Stimulated activated CD8-positive, alpha-beta memory T cell treated with anti-CD3 and anti-CD28 coated beads, Interleukin-2, amount 100 ng/mL, for 1 hour (primary cell): ENCODE measurements at places on chromosomes 5 and 9.

GRCh38 chr5:156759156-156759555, 90.9 kb upstream of the PPP1R2B start:
- DNase-seq, result no peak

GRCh38 chr5:6822556-6823343, 109.5 kb downstream of the TENT4A start:
- DNase-seq, result no peak

- DNase-seq, result no peak
Observed at GRCh38 chr9:7816021-7816420, 16.4 kb upstream of the DMAC1 start.

DNA sequence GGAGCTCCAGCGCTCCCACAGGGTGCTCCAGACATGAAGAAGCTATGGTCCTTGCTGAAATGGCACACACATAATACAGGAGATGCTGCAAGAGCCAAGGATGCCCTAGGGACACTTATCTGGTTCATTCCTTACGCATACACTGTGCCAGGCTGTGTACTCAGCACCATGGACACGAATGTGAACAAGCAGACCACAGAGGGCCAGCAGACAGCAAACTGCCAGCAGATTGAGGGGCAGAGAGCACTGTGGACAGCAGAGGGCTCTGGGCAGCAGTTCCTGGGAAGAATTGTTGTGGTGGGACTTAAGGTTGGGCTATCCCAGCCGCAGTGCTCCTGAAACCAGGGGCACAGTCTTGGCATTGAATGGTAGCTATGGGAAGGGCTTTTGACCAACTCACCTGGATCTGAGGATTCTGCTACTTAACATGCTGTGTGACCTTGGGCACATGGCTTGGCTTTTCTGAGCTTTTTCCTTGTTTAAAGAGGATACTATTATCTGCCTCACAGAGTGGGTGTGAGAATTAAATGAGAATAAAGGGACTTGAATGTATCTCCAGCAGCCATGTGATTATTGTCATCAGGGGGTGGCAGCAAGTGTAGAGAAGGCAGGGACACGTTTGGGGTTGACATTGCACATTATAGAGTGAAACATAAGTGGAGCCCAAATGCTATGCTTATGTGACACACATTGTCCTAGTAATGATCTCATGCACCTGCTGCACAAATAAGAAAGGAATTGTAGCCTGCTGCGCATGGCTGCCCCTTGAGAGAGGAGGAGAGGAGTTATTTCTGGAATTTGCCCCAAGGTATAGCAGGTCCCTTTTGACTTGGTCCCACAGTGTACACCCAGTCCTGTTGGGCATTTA, 30.1 kb downstream of the PPARGC1B start:
- DNase-seq, result no peak

DNA sequence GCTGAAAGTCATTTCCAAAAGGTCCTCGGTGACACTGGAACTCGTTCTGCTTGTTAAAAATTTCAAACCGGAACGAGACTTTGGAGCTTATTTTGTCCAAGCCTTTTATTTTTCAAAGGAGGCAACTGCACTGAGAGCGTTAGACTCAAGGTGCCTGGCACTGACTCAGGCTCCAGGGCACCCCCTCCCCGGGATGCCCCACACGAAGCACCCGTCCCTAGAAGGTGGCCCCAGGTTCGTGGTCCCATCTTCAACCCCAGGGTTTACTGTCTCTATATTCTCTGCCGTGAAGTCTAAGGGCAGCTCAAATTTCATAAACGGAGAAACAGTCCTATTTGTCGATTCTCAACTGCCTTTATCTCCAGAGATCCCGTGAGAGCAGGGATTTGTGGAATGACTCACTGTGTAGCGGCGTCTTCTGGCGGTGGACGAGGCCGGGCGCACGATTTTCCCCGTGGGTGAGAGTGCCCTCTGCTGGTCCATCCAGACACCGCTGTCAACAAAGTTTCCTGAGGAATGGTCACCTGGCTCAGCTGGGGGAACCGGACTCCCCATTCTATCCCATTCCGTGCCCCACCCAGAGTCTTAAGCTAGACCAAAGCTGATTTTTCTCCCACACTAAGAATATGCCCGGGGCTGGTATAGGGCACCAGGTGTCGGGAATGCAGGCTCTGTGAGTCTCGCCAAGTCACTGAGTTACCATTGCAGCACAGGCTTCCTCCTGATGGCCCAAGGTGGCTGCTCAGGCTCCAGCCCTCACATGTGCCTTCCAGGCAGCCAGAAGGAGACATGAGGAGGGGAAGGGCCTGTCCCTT, 27.1 kb upstream of the SLC6A19 start:
- no peak for DNase-seq

DNA sequence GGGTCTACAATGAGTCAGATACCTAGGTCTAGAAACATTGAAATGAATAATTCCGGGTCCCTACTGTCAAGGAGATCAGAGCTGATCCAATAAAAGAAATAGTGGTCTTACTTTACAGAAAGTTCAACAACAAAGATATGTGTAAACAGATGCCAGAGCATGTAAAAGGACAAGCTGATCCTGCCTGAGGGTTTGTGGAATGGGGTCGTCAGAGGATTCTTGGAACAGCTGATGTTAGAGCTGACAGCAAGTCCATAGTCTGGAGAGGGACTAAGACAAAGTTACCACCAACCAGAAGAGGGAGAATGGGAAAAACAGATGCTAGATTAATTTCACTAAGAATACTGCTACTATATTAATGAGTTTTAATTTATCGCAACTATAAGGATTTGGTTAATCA, 71.5 kb downstream of the FREM1 start:
- DNase-seq, result no peak

DNA sequence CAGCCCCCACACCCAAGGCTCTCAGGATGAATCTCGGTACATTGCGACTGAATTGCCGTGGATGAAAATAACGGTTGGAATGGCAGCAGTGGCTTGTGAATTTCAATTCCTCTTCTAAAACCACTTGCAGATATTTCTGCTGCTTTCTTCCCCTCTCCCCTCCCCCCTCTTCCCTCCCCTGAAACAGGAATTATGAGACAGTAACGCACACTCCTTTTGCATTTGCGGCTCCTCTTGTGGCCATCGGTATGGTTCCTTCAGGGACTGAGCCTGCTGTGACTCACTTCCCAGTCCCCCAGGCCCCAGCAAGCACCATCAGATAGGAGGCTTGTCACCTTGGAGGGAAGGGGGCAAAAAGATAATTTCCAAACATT, 9.7 kb downstream of the DCANP1 start:
- no peak for DNase-seq

GRCh38 chr5:143390941-143391340, 12.5 kb downstream of the NR3C1 start:
- DNase-seq, result no peak

- DNase-seq, result no peak
Observed at GRCh38 chr5:82348784-82349425, 70.8 kb upstream of the RPS23 start.
